Colonic mucosa (tissue), 4 donors: ENCODE measurements at places on chromosomes 4 and X. TPM values are rescaled to one million over a fixed set of nuclear protein-coding genes. Genes with fewer than 3 reads are reported as not detected.

DNA sequence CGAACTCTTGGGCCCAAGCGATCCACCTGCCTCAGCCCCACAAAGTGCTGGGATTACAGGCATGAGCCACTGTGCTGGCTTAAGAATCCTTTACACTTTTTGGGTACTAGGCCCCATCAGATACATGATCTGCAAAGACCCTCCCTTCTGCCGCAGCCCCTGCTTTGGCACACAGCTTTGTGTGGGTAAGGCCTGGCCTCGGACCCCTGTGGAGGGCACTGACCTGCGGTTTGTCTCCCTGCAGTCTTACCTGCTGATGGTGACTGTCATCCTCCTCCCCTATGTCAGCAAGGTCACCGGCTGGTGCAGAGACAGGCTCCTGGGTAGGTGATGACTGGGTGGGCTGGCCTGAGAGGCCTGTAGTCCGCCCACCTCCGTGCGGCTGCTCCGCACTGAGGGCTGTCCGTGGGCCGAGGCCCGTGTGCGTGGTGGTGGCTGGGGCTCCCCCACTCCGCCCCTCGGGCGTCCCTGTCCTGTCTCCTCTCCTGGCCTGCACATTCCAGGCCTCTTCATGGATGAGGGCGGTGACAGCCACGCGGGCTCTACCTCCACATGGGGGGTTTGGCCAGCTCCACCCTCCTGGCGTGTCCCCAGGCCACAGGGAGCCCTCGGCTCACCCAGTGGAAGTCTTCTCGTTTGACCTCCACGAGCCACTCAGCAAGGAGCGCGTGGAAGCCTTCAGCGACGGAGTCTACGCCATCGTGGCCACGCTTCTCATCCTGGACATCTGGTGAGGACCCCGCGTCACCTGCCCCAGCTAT lies 18.0 kb downstream of the DGKQ start:
- no peaks in the 10 kb centered on the region for H3K36me3 ChIP-seq
- no peaks in the 10 kb centered on the region for H3K27me3 ChIP-seq
- no peak overlapping the region for H3K27ac ChIP-seq

DNA sequence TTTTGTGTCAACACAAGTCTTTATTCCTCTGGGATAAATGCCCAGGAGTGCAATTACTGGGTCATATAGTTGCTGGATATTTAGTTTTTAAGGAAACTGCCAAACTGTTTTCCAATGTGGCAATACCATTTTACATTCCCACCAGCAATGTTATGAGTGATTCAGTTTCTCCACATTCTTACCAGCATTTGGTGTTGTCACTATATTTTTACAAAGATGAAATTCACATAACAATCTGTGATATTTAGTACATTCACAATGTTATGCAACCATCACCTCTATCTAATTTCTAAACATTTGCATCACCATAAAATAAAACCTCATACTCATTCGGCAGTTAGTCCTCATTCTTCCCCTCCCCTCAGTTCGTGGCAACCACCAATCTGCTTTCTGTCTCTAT lies 75.0 kb downstream of the MAMLD1 start:
- H3K27ac ChIP-seq, result no peak overlapping the region
- DNase-seq, result no peak
- H3K27me3 ChIP-seq, result no peaks in the 10 kb centered on the region
- no peaks in the 10 kb centered on the region for H3K4me1 ChIP-seq

DNA sequence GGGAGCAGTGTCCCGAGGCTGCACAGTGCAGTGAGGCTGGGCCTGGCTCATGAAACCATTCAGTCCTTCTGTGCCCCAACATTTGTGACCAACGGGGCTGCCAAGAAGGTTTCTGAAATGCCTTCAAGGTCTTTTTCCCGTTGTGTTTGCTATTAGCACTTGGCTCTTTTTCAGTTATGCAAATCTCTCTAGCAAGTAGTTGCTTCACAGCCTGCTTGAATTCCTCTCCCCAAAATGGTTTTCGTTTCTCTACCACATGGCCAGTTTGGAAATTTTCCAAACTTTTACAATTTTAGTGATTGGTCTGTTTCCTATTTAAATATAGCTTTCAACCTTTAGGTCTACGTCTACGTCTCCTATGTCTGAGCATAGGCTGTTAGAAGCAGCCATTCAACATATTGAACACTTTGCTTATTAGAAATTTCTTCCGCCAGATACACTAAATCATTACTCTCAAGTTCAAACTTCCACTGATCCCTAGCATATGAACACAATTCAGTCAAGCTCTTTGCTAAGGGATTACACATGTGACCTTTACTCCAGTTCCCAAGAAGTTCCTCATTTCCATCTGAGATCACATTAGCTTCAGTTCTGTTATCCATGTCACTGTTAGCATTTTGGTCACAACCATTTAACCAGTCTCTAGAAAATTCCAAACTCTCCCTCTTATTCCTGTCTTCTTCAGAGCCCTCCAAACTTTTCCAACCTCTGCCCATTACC lies 901.8 kb downstream of the GLUD2 start:
- DNase-seq, result no peak
- no peaks in the 10 kb centered on the region for H3K27me3 ChIP-seq
- no peak overlapping the region for H3K27ac ChIP-seq
- no peak overlapping the region for H3K4me3 ChIP-seq

- H3K27me3 ChIP-seq, result no peaks in the 10 kb centered on the region
- H3K27ac ChIP-seq, result no peak overlapping the region
- H3K4me3 ChIP-seq, result no peak overlapping the region
- H3K36me3 ChIP-seq, result no peaks in the 10 kb centered on the region
- no peaks in the 10 kb centered on the region for H3K4me1 ChIP-seq
Measured at GRCh38 chrX:116009346-116009745, 161.2 kb upstream of the AGTR2 start.

DNA sequence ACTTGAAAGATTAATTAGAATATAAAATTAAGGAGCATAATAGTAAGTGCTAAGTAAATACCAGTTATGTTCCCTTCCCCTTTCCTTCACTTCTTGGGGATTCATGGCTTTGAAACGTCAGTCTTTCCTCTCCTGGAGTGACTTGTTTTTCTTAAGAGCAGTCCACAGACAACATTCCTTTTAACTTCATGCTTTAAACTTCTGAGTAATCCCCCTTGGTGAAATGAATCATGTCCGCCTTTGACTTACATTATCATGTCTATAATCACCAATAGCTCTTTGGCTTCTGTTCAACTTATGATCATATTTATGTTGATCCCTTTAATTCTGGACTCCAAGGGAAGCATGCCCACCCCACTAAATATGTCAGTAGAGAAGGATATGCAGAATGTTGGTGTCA lies 1012.1 kb upstream of the SLIT2 start:
- H3K4me1 ChIP-seq, result no peaks in the 10 kb centered on the region
- H3K27me3 ChIP-seq, result no peaks in the 10 kb centered on the region
- H3K36me3 ChIP-seq, result no peaks in the 10 kb centered on the region
- no peak overlapping the region for H3K4me3 ChIP-seq
- DNase-seq, result no peak

GRCh38 chrX:34657726-34658070 lies 613 bp upstream of the TMEM47 start:
- peaks cover 4% of the 10 kb centered on the region for H3K27me3 ChIP-seq
- no peak for DNase-seq
- no peaks in the 10 kb centered on the region for H3K36me3 ChIP-seq
- H3K4me1 ChIP-seq, result no peaks in the 10 kb centered on the region

DNA sequence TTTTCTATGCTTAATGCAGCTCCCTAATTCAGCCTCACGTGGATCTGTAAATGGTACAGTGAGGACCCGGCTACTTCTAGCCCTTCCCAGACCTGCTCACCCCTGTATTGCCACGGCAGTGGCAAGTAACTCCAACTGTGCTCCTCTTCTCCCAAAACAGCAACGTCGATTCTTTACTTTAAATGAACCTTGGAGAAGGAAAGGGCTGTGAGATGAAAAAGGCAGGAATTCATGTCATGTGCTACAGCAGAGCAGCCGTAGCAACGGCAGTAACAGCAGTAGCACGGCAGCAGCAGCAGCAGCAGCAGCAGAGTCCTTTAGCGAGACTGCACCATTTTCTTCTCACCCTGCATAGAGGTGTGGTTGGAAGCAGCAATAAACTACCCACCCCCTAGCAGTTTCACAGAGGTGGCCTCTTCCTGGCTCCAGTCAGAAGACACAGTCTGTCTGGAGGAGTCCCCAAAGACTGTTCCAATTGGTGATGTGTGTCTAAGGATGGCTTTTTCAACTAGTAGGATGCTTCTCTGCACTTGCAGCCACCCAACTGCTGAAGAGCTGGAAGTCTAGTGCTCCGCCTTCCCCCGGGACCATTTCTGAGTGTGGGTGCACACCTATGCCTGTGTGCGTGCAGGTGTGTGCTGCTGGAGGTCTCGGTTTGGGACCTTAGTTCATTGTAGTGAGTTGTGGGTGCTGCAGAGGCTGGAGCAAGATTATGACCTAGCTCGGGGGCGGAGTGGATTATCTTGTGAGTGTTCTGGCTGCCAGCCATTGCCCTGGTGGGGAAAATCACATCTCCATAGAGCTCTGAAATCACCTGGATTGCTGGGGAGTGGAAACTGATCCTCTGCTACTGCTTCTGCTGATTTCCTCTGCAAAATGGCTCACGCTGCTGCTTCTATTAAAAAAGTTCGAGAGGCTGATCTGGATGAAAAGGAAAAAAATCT lies 67.2 kb downstream of the ANK2 start:
- H3K36me3 ChIP-seq, result no peaks in the 10 kb centered on the region
- no peaks in the 10 kb centered on the region for H3K27me3 ChIP-seq
- H3K4me1 ChIP-seq, result no peaks in the 10 kb centered on the region

GRCh38 chr4:141130947-141131605 lies 2.2 kb downstream of the RNF150 start:
- peak overlapping the region; percentile 66 for H3K4me3 ChIP-seq
- H3K4me1 ChIP-seq, result no peaks in the 10 kb centered on the region
- H3K27ac ChIP-seq, result no peak overlapping the region
- H3K27me3 ChIP-seq, result peaks cover 12% of the 10 kb centered on the region
- H3K36me3 ChIP-seq, result no peaks in the 10 kb centered on the region

DNA sequence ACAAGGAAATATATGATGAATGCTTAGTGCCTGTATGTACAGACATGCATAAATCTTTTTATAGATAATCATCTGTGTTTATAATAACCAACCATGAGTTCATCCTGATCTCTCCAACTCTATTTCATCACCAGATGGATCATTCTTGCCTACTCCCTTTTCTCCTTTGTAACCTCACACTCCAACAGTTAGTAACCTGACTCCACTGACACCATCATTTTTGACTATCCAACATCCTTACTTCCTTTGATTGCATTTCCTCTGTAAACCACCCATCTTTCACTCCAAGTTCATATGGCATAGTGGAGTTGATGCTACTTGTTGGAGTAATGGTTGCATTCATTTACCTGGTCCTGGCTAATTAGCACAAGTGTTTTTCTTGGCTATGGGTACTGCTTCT lies 170.6 kb downstream of the ZNF330 start:
- no peaks in the 10 kb centered on the region for H3K27me3 ChIP-seq
- DNase-seq, result no peak
- H3K4me1 ChIP-seq, result no peaks in the 10 kb centered on the region
- no peaks in the 10 kb centered on the region for H3K36me3 ChIP-seq
- H3K27ac ChIP-seq, result no peak overlapping the region

DNA sequence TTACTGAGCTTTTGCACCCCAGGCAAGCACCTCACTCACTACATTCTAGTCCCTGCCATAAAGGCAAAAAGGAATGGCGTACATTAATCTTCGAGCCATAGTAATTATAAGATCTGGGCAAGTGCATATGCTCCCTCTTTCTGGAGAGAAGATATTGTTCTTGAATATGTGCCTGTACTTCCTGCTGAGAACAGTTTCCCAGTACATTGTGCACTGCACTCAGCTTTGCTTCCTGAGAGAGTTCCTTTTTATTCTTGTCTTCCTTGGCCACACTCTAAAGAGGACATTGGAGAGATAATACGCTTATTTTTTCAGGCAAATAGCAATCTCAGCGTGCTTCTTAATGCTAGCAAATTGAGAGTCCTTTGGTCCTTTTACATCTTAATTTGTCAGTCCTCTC lies 909.0 kb upstream of the PCDH10 start:
- H3K27ac ChIP-seq, result no peak overlapping the region
- H3K4me1 ChIP-seq, result no peaks in the 10 kb centered on the region
- no peak overlapping the region for H3K4me3 ChIP-seq

DNA sequence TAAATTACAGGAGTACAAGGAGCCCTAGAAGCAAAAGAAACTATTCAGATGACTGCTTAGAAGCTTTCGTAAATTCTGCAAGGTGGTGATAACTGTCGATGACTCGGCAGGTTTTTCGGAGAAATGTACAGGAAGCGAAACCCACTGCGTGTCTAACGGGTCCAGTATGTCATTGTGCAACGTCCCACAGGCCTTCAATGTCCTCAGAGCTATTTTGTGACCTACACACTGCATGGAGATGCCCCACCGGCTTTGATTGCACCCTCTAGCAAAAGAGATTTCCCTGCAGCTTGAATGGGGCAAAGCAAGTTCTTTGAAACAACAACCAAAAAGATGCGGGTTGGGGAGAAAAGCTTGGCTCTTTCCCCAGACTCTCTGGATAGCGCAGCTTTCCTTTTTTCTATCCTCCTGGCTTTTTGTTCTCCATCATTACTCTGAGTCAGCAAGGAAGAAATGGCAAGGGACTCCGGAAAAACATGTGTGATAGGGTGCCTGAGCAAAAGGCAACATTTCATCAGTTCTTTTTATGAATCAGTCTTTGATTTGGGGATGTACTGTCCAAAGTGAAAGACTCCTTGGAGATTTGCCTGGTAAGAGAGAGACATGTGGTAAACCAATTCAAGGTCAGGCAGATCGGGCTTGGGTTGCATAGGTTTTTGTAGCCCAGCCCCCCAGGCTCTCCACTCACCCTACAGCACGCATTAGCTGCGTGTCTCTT lies 112.0 kb upstream of the TBL1X start:
- peak; percentile 34 for DNase-seq
- no peaks in the 10 kb centered on the region for H3K36me3 ChIP-seq
- peak overlapping the region; percentile 29 for H3K27ac ChIP-seq
- no peaks in the 10 kb centered on the region for H3K4me1 ChIP-seq

DNA sequence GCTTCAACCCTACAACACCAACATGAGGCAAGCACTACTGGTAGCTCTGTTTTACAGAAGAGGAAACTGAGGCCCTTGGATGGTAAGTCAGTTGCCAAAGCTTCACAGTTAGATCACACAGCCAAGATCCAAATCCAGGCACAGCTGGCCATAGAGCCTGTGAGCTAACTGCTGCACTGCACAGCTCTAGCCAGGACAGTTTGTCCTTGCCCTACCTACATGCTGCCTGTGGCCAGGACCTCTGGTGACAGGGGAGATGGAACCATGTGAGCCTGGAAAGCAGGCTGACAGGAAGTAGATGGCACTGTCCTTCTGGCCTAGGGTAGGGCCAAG lies 257.8 kb downstream of the FBXW7 start:
- no peaks in the 10 kb centered on the region for H3K36me3 ChIP-seq
- H3K4me1 ChIP-seq, result no peaks in the 10 kb centered on the region
- no peak for DNase-seq
- H3K4me3 ChIP-seq, result no peak overlapping the region
- no peak overlapping the region for H3K27ac ChIP-seq

GRCh38 chrX:63299596-63299995 lies 51.5 kb downstream of the SPIN4 start:
- H3K36me3 ChIP-seq, result no peaks in the 10 kb centered on the region
- no peaks in the 10 kb centered on the region for H3K27me3 ChIP-seq
- no peak overlapping the region for H3K4me3 ChIP-seq
- H3K27ac ChIP-seq, result no peak overlapping the region

Gene TCEAL7
- 0.82 TPM for total RNA-seq

Gene F11
- 0.54 TPM for total RNA-seq

Gene C4orf51
- total RNA-seq, result not detected

Gene GRPR
- not detected for total RNA-seq

Gene PCDH10
- 0.22 TPM for total RNA-seq

Gene CCNB3
- total RNA-seq, result 0.11 TPM
